ENCODE measurements at places on chromosomes 2 and 18.

GRCh38 chr2:79369127-79369526, 143.7 kb upstream of the CTNNA2 start:
- DNase-seq, result no peak

- DNase-seq, result no peak
These were observed 134.2 kb downstream of the WDSUB1 start for GRCh38 chr2:159152128-159152778.

DNA sequence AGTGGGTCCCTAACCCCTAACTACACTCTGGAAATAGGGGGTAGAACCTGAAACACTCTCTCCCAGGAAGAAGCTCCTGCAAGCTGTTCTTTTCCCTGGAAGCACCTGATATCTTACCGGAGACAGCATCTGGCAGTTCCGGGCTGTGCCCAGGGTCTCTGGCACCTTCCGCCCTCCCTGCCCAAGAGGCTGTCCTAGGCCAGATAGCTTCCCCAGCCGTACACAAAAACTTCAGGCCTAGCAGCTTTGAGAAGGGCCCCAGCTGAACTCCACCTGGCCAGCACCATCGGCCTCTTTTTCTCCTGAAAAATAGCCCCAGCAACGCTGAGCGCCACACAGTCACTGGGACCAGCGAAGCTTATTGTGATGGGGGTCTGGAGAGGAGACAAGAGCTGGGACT, 9.7 kb downstream of the OSR1 start:
- peak; percentile 34 for DNase-seq

DNA sequence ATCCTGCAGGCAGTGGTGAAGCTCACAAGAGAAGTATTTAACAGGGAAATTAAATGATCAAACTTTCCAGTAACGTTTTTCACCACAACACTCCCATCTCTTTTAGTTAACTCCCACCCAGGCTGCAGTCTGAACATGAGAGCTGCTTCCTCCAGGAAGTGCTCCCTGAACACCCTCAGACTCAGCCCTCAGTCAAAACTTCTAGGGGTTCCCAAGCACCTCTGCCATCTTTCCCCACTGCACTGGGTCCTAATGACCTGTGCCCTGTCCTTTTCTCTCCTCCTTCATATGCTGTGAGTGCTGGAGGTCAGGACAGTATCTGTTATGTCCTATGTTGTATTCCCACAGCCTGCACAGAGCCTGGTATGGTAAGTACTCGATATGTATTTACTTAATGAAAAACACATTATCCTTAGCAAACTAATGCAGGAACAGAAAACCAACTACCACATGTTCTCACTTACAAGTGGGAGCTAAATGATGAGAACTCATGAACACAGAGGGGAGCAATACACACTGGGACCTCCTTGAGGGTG, 49.2 kb upstream of the ASPRV1 start:
- no peak for DNase-seq

DNA sequence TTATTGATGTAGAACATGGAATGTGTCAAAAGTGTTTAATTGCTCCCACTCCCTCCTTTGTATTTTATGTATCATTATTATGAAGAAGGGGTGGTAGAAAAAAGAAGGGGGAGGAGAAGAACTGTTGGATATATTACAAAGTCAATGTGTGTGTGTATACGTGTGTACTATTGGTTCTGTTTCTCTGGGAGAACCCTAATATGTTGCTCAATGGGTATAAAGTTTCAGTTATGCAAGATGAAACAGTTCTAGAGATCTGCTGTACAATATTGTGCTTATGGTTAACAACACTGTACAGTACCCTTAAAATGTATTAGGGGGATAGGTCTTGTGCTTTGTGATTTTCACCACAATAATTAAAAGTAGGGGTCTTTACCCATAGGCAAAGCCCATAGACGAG, 58.1 kb upstream of the ZC3H15 start:
- no peak for DNase-seq

- no peak for DNase-seq
These were observed 278.2 kb upstream of the EPAS1 start for GRCh38 chr2:46018773-46019591.

Data from mucosa of descending colon (tissue), 3 donors.